ENCODE measurements at places on chromosomes 2 and 18.

DNA sequence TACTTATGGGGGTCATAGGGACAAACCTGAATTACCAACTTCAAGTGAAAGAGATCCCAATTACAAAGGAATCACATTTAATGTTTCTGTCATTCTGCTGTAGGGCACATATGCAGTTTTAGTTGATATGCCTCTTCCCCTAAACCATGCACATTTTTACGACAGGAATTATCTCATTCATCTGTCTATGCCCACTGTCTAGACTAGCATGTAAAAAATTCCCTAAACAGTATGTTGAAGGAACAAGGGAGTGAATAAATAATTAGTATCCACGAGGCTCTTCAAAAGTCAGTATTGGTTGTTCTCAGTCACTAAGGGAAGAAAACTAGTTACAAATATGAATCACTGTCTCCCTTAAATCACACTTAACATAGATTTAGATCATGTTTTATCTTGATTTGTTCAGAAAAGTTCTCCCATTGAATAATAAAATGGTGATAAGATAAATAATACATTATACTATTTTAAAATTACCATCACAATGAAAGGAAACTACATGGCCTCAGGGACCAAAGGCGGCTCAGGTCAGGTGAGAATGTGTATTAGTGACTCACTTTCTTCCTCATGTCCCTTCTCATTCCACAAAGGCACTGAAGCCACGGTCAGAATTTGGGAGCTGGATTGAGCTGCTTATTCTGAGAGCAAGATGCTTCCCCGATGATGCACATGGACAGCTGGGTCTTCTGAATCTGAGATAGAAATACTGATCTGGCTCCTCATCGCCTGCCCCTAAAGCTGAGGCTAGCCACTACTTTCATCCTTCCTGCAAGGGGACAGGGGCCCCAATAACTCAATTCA is 29.1 kb downstream of the DYM start:
- DNase-seq, result no peak

DNA sequence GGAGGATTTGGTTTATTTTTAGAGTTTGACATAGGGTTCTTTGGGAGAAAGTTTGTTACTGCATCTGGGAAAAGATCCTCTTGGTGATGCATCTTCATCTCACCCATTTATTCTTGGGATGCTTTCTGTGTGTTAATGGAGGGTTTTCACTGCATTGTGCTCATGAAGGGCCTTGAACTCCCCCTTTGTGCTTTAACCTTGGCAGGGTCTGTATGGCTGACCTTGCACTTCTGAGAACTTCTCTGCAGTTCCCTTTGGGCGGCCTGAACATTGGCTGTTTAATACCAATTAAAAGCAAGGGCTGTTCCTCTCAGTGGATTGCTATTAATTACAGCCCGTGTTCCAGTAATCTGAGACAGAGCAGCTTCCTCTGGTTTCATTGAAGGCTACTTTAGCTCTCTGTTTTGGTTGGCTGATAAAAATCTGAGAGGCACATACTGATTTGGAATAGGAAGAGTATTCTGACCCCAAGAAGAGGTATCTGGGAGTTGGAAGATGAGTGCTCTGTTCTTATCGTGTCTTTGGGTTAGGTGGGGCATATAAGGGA is 37.5 kb downstream of the FMNL2 start:
- DNase-seq, result no peak

- DNase-seq, result no peak
Measured at GRCh38 chr18:10131460-10132395, 217.9 kb downstream of the VAPA start.

DNA sequence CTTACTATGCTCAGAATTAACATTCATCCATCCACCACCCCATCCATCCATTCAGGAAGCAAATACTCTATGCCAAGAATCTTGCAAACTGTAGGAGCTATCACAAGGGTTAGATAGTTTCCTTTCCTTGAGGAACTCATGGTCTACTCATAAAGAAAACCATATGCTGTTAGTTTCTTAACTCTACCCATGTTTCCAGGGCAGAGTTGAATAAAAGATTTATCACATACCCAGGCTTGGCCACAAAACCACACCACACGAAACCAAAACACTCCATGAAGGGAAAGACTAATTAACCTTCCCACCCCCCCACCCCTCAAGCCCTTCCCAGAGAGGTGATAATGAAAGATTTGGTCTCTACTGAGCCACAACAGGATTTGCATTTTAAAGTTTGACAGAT is 23.7 kb upstream of the MSGN1 start:
- DNase-seq, result no peak

GRCh38 chr2:186308347-186308746 is 177.7 kb upstream of the ZC3H15 start:
- no peak for DNase-seq

GRCh38 chr2:43960921-43961320 is 34.9 kb downstream of the LRPPRC start:
- no peak for DNase-seq

- DNase-seq, result no peak
Measured at GRCh38 chr2:64469261-64469660, 15.3 kb downstream of the LGALSL start.

- no peak for DNase-seq
Measured at GRCh38 chr2:64442801-64443429, 11.0 kb upstream of the LGALSL start.

DNA sequence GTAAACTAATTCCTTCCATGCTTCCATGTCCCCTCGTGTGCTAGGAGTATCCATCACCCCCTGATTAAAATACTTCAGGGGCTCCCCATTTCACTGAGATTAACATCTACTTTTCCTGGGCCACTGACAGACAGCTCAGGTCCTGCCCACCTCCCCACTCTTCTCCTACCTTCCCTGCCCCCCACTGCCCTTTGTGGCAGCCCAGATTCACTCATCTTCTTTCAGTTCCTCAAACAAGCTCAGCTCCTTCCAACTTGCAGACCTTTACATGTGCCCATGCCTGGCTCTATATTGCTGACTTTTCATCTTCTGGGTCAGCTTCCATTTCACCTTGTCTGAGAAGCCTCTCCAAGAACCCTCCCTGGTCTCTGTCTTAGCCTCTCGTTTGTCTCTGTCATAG is 12.0 kb downstream of the RUFY4 start:
- no peak for DNase-seq

GRCh38 chr2:197852108-197852507 is 47.7 kb downstream of the PLCL1 start:
- DNase-seq, result no peak

GRCh38 chr18:39494211-39494896 is 1928.8 kb upstream of the CELF4 start:
- DNase-seq, result no peak

DNA sequence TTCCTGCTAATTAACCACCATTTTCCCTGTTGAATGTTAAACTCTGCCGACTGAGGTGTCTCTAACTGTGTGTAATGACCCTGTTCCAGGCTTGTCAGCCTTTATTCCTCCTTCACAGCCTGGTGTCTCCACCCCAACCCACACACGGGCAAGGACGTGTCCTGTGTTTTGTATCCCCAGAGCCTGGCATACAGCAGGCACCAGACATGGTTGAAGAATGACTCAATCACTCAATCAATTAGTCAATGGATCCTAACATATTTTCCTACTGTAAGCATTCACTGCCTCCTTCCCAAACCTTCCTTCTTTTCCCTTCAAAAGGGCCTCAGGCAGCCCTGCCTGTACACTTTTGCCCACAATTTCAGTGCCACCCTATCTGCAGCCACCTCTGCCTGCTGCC is 2.7 kb upstream of the TNS1 start:
- no peak for DNase-seq

GRCh38 chr2:234864506-234864905 is 87.3 kb upstream of the SH3BP4 start:
- no peak for DNase-seq

GRCh38 chr2:171789956-171790355 is 102.7 kb downstream of the DYNC1I2 start:
- DNase-seq, result no peak

- DNase-seq, result no peak
Measured at GRCh38 chr2:127563458-127564428, 28.3 kb downstream of the MYO7B start.

DNA sequence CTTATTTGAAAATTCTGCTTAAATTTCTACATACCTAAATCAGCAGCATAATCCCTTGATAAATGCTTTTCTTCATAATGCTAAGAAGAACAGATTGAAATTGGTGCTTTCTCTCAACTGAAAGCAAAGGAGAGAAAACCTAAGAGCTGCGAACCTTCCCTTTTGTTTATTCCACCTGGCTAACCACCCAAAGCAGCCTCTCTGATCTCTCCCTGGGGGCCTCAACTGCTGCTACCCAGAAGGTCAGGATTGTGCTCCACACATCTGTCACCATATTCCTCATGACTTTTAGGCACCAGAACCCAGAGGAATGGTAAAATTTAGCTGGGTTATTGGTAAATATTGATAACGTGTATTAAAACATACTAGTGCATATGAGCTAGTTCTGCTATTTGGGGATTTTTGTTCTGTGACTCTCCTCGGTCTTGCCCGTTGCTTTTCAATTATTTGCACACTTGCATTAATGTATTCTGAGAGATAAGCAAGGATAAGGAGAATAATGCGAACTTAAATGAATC is 334.1 kb downstream of the RIT2 start:
- no peak for DNase-seq

- no peak for DNase-seq
Measured at GRCh38 chr2:167431949-167432348, 543.7 kb downstream of the XIRP2 start.

DNA sequence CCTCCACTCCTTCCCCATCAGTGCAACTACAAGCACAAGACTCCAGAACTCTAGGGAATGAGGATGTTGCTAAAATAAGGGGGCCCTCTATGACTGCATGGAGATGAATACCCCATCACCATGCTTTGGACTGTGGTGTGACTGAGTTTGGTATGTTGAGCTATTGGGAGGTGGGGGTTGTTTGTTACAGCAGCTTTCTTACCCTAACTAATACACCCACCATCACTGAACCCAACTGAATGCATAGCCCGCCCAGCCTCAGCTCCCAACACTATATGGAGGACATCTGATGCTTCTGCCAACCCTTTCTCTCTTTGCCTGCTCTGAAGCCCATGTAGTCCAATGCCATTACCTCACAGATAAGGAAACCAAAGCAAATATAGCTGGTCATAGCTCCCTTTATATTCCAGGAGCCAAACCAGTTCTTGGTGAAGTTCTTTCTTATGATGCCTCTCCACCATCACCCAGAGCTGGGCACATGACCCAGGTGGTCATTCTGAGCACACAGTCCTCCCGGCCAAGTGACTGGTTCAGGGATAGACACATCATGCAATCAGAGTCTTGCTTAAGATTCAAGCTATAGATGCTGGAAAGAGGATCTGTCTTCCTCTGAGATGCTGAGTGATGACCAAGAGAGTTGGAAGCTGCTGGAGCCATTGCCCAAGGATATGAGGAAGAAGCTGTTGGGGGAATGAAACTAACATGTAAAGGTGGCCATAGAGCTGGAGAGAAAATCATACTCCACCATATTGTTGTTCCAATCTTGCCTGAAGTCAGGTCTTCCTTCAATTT is 155.6 kb upstream of the HAAO start:
- DNase-seq, result no peak

DNA sequence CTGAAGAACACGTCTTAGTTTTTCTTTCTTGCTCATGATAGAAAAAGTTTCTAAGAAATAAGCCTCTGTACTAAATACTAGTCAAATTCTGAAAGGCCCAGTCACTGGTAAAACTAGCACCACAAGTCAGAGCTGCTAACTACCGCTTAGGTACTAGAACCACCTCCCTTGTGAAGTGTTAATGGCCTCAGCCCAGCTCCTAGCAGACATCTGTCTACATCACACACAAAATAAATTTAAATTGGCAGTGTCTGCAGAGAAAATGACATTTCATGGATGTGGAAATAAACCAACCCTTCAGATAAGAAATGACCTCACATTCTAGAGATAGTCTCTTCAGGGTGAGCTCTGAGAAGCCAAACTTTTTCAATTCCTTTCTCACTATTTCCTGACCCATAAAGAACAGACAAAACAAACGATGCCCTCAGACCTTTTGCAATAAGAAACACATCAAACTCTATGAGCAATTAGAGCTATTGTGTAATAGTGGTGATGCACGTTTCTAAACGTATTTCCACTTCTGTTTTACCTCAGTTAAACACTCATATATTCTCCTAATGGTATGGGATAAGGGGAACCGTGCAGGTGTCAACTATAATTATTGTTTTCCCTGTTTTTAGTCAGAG is 70.3 kb upstream of the DSG1 start:
- DNase-seq, result no peak

DNA sequence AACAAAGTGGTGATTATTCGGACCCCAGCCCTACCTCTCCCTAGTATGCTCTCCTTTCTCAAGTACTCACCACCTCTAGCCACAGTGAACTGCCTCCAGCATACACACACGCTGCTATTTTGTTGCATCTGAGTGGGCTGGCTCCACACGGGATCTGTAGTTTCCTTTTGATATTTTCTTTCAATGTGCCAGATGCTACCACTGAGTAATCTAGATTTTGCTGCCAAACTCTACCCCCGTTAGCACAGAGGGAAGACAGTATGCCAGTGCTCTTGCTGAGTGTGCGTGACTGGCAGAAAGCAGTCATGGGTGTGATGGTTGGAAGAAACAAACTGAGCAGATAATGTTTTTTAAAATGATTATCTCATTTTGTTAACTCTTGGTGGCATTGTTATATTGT is 11.6 kb downstream of the CFLAR start:
- no peak for DNase-seq

GRCh38 chr2:127527001-127527804 is 914 bp upstream of the IWS1 start:
- DNase-seq, result no peak

- no peak for DNase-seq
Measured at GRCh38 chr2:217713395-217714286, 289.2 kb downstream of the TNS1 start.

GRCh38 chr2:70932631-70933230 is 3.0 kb upstream of the ATP6V1B1 start:
- no peak for DNase-seq

DNA sequence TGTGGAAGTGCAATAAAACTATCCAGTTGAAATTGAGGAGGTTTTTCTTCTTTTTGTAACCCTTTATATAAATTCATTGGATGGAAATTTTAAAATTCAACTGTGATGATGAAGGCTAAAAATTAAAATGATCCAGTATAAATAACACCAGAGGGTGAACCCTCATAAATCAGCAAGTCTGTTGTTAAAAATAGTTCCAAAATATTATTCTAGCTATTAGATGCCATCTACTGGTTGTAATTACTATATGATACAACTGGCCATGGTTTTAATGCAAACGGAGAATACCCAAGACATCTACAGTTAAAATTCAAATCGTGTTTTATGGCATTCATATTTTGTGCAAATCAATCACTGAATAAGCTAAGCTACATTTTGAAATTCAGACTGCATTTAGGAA is 53.8 kb downstream of the TMEM200C start:
- DNase-seq, result no peak

GRCh38 chr2:101057051-101057933 is 55.2 kb downstream of the RPL31 start:
- no peak for DNase-seq

DNA sequence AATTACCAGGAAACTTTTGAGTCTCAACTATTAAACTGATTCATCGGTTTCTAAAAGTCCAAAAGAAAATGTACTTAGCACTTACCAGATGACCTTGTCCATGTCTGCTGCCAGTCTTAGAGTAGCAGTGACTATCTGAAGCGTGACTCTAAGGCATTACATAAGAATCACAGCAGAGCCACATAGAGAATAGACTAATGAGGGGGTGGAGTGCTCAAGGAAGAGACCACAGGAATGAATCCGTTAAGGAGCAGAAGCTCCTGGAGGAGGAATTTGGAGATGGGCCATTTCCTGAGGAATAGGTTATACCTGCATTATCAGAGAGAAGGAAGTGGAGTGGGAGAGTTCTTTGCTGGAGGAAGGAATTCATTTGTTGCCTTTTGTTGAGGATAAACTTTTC is 116.0 kb downstream of the MAP3K20 start:
- no peak for DNase-seq

GRCh38 chr2:146252119-146252518 is 1592.7 kb upstream of the ACVR2A start:
- DNase-seq, result no peak

All from AG04449 (cell line).